NCI-H1694 (cell line): ENCODE measurements at places on chromosomes 3 and 15.
A peak's percentile ranks its signal among the peaks of the same experiment; 100 is the strongest.

DNA sequence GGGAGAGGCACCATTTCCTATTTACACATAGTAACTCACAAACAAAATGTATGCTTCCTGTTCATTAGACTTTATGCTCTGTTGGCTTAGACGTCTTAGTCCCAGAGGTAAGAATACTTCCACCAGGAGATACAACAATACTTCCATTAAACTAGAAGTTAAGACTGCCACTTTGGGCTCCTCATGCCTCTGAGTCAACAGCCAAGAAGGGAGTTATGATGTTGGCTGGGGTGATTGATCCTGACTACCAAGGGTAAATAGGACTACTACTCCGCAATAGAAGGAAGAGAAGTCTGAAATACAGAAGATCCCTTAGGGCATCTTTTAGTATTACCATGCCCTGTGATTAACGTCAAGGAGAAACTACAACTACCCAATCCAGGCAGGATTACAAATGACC is 43.5 kb upstream of the ABI3BP start:
- no peak for DNase-seq

DNA sequence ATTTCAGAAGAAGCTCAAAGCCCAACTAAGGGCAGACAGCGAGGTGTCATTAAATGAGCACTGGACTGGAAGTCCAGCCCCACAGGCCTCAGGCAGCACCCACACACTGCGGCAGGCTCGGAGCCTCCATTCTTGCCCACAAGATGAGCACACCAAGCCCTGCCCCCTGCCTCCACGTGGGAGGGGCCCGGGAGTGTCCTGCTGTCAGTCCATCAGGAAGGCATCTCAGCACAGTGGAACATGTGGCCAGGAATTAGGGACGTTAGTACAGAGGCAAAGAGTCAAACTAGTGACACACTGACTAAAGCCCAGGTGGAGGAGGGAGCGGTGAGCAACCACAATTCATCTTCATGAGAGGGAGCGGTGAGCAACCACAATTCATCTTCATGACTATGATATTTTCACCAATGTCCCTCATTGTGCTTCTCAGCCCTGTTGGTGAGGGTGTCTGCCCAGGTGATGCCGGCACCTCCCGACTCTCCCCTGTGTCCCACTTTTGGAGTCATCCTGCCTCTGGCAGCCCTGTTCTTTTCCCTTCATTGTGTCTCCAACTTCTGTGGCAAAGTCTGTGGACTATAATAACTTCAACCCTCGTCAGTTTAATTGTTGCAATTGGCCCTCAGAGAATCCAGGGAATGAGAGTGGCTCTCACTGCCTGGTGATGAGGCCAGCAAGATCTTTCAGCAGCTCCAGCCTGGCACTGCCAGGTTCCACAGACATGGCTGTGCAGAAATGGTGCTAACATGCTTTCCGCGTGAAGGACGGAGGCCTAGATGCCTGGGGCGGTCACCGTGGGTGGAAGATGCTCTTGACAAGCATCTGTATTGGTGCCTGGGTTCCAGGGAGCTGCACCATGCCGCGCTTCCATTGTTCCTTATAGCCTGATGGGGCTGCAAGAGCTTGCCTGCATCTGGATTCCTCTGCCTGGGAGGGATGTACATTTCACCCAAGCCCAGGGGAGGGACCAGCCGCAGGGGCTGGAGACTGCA is 23.1 kb upstream of the SKOR1 start:
- no peak for DNase-seq

DNA sequence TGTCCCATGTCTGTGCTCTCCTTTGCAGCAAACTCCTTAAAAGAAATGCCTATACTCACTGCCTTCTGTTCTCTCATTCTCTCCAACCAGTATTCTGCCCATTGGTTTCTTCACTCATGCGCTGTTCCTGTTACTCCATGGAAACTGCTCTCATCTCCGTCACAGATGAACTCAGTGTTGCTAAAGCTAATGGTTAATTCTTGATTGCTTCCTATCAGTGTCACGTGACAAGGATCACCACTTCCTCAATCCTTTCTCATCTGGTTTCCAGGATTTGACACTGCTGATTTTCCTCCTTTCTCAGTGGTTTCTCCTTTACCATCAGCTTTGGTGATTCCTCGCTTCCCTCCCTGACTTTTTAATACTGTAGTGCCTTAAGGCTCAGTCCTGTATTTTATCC is 2.6 kb downstream of the DPH3 start:
- DNase-seq = no peak

DNA sequence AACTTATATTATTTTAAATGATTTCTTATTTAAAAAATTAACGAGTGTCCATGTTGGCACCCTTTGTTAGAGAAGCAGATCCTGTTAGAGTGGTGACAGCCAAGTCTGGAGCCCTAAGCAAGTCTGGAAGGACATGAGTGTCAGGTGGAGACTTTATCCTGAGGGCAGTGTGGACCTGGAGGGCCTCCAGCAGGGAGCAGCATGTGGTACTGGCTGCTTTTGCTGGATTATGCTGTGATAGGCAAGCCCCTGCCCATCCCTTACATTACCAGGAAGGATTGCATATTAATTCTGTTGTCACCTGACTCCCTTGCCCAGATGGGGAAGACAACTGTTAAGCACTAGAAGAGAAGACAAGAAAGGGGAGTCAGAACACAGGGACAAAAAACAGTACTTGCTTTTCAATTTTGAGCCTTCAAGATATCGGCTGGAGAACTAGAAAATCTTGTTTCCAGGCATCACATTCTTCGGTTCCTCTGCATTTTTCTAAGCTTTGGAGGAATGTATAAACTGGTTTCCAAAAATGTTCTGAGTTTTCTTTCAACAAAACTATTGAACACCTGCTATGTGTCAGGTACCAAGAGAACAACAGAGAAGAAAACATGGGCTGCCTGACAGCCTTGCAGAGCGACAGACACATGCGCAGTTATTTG is 22.7 kb downstream of the ZNF860 start:
- no peak for DNase-seq

- no peak for DNase-seq
Observed at GRCh38 chr15:96670389-96670788, 339.9 kb downstream of the NR2F2 start.

GRCh38 chr3:106806964-106807363 is 570.3 kb upstream of the CCDC54 start:
- DNase-seq = no peak

DNA sequence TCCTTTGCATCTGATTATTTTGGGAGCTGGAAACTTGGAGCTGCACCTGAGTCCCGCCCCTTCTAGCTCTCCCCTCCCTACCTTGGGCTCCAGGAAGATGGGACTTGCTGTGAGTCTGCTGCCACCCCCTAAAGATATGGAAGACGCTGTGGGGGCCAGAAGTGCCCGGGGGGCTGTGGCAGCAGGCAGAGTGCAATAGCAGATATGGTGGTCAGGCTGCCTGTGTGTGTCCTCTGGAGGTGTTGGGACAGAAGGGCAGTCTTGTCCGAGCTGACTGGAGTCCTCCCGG is 485 bp downstream of the PAK6 start:
- no peak for DNase-seq

GRCh38 chr3:112931736-112932521 is 43.0 kb downstream of the CD200R1 start:
- DNase-seq = no peak

DNA sequence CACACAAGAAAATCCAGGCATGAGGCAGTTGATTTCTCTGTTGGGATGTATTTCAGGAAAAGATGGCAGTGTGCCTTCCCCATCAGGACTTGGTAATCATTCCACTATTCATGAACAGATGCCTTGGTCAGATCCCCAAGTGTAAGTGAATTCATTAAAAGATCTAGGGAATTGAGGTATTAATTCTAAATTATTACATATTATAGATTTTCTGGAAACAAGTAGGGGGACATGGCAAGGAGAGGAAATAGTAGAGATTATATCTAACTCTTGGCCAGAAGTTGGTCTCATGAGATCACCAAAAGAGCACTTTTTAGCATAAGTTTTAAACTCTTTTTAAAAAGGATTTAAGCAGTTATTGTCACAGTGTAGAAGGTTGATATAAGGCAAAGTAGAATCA is 74.4 kb upstream of the MDFIC2 start:
- DNase-seq = no peak

GRCh38 chr15:41116962-41117252 is 827 bp upstream of the INO80 start:
- no peak for DNase-seq

DNA sequence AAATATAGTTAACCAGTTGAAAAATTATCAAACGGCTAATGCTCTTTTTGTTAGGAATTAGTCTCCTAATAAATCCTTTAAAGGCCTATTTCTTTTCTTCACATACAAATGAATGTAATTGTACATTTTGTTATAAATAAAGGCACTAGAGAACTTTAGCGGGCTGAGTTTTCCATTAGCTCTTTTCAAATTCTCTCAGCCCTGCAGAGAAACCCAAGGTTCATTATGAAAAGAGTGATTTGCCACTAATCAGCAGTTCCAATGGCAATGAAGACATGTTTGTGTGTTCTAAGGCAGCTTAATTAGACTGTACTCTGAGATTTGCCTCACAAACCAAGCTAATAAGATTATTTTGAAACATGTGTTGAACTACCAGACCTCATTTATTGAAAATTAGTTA is 64.6 kb upstream of the P2RY1 start:
- no peak for DNase-seq

DNA sequence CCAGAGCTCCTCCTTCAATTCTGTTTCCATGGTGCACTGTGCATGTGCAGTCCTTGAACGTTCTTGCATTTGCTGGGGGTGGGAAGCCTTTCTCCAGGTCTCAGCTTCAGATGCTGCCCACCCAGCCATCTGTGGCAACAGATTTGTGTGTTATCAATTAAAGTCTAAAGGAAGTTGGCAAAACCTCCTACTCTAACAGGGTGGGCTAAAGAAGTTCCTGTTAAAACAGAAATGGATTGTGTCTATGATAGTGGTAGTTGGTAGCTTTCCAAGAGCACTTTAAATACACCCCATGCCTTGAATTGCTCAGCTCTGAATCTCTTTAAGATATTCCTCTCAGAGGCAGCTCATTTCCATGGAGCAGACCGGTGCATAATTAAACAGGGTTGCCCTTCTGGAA is 488.0 kb upstream of the SUCLG2 start:
- DNase-seq = no peak

GRCh38 chr15:101378879-101379278 is 83.8 kb upstream of the SNRPA1 start:
- DNase-seq = no peak

GRCh38 chr15:48603123-48603500 is 42.4 kb downstream of the FBN1 start:
- no peak for DNase-seq

- no peak for DNase-seq
Observed at GRCh38 chr3:143218166-143218835, 98.7 kb downstream of the CHST2 start.

DNA sequence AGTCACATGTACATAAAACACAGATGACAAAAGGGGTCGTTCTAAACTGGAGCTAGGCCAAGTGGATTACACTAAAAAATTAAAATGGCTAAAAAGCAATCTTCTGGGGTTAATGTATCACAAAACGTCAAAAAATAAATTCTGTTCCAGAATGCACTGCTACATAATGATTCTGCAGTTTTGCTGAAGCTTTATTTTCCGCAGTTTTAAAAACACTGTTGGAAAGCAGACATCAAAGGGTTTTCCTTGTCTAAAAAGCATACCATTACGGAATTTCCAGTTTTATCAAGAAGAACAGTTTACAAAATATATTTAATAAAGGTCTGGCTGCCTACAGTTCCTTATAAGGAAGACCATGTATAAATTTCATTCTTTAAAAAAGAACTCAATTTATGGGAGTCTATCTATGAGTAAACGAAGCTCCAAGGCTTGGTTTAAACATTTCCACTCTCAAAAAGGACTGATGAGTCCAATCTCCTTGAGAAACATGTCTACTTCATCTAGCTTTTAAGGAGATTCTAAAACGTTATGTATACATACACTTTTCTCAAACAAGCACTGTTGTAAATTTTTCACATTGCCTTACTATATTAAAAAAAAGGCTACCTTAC is 1.3 kb downstream of the DMXL2 start:
- DNase-seq = no peak

- DNase-seq = peak; percentile 81
Observed at GRCh38 chr15:92810418-92811138, 89.5 kb upstream of the CHD2 start.

- peak; percentile 67 for DNase-seq
Observed at GRCh38 chr15:88274553-88275460, 18.3 kb upstream of the NTRK3 start.

DNA sequence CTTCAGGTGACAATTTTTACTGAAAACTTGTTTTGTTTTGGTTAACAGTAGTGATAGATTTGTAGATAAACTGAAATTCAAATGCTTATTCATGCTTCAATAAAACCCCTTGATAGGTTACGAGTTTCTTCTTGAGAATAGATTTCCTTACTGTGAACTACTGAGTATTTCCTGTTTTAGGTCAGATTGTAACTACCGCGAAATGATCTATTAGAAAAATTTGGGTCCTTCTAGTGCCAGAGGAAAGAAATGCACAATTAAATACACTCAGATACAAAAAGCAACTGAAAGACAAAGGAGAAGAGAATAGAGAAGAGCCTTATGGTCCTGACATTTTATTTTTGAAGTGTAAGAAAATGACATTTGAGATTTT is 251.7 kb upstream of the TBL1XR1 start:
- DNase-seq = no peak

DNA sequence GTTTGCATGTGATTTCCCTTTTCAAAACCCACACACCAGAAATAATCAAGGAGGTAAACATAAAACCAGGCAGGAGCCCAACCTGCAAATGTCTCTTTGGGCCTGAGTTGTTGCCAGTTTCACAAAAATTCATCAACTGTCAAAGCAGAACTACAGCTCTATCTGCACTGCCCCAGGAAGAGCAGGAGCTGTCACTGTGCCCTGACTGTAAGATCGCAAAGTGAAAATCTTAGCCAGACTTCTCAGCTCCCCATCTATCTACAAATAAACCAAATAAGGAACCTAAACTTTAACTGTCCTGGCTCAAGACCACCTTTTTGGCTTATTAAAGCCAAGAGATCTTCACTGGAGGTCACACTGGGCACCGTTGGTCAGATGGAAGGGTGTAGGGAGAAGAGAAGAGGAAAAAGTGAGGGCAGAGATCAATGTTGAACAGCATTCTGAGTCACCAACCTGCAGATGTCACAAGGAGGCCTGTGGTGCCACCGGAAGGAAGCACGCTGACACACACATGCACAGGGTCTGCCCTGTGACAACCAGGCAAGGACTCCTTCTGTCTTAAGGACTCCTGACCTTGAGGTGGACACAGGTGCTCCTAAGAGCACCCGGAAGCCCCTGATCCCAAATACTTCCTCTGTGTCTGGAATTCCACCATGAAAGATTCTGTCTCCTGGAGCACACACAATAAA is 58.7 kb downstream of the RPN1 start:
- no peak for DNase-seq
